Glomerular endothelial cell (primary cell): ENCODE measurements at places on chromosomes 2 and 18. TPM values are rescaled to one million over a fixed set of nuclear protein-coding genes. Genes with fewer than 3 reads are reported as not detected.

DNA sequence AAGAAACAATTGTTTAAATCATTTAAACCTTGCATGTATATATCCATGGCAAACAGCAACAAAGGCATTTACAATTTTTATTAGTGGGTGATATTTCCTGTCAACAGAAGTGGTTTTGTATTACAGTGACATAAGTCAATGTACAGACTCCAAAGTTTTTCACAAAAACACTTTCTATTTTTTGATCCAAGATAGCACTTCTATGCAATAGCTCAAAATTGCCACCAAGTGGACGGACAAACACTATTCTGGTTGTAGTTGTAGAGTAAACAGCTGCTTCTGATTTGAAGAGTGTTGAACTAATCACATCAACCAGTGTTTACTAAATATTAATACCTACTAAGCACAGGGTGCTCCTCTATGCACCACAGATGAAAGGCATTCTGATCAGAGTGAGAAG, 421.4 kb downstream of the NCKAP5 start:
- DNase-seq, result no peak

DNA sequence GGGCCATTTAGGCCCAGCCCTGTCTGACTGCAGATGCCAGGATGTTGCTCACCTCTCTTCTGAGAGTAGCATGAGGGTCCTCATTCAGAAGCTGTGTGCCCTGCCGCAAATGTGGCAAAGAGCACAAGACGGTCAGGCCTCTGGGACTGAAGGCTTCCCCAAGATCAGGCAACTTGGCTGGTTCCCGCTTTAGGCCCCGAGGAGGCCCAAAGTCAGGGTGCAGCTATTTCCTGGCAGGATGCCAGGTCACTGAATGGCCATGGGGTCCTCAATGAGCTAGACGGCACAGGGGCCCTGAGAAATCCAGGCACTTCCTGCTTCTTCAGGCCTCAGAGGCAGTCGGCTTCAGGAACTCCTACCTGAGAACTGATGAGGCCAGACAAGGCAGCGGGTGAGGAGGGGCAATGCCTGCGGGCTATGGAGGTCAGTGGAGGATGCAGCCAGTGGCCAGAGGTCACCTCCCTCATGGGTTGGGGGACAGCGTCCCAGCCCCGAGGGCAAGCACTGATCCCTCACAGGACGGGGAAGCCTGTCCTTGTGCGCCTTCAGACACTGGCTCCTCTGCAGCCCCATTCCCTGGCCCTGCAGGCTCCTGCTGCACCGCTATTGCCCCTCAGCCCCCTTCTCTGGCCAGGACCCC, 44.9 kb downstream of the LMAN2L start:
- no peak for DNase-seq

GRCh38 chr2:1294900-1295299, 118.4 kb upstream of the TPO start:
- no peak for DNase-seq

GRCh38 chr2:65969161-65969560, 465.8 kb upstream of the MEIS1 start:
- no peak for DNase-seq

Gene PAIP2B
- total RNA-seq, result 0.47 and 0.87 TPM in 2 replicates

Gene PLGLB1
- 1.3 and 3.8 TPM in 2 replicates for total RNA-seq
